Stimulated activated CD8-positive, alpha-beta memory T cell treated with anti-CD3 and anti-CD28 coated beads, Interleukin-7, amount 100 ng/mL, for 48 hours (primary cell): ENCODE measurements at places on chromosomes 1 and 21.

- no peak for DNase-seq
Measured at GRCh38 chr1:30735668-30736498, 12.5 kb upstream of the MATN1 start.

DNA sequence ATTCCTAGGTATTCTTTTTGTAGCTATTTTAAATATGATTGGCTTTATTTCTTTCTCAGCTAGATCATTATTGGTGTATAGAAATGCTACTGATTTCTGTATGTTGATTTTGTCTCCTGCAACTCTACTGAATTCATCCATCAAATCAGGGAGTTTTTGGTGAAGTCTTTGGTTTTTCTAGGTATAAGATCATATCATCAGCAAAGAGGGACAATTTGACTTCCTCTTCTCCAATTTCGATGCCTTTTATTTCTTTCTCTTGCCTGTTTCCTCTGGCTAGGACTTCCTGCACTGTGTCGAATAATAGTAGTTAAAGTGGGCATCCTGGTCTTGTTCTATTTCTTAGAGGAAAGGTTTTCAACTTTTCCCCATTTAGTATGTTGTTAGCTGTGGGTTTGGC lies 27.5 kb upstream of the PRKACB start:
- DNase-seq = no peak

- no peak for DNase-seq
Measured at GRCh38 chr1:111422546-111423391, 4.8 kb downstream of the OVGP1 start.

- DNase-seq = no peak
Measured at GRCh38 chr1:158017800-158018595, 24.6 kb downstream of the KIRREL1 start.

- DNase-seq = no peak
Measured at GRCh38 chr1:34280509-34280908, 103.8 kb downstream of the C1orf94 start.

DNA sequence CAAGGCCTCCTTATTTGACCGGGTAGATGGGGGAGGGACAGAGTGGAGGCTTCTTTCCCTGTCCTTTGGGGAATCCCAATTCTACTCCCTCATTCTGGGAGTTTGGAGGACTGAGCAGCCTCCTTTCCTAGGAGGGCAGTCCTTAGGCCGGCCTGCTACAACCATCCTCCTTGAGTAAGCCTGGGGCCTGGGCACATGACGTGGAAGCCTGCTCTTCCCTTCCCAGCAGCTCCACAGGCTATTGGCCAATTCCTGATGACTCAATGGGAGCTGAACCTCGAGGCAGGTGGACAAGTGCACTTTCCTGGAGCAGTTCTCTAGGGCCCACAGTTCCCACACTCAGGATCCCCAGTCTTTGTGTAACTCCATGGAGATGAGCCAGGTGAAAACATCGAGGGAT lies 3.1 kb downstream of the KCNA10 start:
- no peak for DNase-seq

DNA sequence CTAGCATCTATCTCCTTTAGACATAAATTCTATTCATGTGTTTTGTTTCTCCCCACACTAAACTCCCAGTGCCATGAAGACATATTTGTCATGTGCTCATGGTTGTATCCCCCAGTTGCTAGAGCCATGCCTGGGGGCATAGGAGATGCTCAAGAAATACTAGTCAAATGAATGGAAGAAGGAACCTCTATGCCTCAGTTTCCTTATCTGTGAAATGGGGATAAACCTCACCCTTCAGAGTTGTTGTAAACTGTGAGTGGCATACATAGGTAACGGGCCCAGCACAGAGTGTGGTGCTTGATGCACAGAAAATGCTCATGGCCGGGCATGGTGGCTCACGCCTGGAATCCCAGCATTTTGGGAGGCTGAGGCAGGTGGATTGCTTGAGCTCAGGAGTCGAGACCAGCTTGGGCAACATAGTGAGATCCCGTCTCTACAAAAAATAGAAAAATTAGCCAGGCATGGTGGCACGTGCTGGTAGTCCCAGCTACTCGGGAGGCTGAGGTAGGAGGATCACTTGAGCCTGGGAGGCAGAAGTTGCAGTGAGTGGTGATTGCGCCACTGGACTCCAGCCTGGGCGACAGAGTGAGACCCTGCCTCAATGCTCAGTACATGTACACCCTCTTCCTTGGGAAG lies 8.7 kb downstream of the LDLRAD2 start:
- DNase-seq = no peak

GRCh38 chr1:41618066-41618825 lies 133.8 kb upstream of the EDN2 start:
- no peak for DNase-seq

DNA sequence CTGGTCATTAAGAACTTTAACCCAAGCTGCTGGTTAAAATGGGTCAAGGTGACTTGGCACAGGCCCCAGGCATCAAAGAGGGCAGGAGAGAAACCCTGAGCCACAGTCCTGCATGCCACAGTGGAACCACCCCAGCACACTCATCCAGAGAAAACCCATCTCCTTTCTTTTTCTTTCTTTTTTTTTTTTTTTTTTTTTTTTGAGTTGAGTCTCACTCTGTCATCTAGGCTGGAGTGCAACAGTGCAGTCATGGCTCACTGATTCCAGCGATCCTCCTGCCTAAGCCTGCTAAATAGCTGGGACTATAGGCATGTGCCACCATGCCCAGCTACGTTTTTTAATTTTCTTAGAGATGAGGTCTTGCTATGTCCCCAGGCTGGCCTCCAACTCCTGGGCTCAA lies 109.2 kb upstream of the RAB4A start:
- no peak for DNase-seq

GRCh38 chr1:177964336-177964735 lies 5.5 kb downstream of the SEC16B start:
- no peak for DNase-seq

GRCh38 chr1:2236695-2237677 lies 8.9 kb downstream of the SKI start:
- DNase-seq = no peak

DNA sequence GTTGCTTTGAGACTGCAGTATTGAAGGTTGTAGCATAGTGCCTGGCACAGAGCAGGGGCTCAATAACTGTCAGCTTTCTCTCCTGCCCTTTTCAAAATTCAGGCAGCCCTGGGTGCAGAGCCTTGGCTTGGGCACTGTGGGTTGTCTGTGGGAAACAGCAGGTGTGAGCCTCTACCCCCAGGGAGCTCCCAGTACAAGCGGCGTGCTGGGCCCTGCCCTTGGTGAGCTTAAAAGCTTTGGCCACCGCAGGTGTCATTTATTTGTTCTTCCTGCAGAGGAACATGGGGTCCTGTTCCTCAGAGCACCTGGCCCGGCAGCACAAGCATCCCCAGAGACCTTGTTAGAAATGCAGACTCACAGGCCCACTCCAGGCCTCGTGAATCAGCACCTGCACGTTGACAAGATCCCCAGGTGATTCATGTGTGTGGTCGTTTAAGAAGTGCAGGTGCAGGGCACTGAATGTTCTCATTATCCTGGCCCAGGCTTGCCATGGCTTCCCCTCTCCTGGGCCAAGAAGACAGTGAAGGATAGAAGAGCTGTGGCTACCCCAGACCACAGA lies 29.9 kb upstream of the IGSF21 start:
- no peak for DNase-seq

DNA sequence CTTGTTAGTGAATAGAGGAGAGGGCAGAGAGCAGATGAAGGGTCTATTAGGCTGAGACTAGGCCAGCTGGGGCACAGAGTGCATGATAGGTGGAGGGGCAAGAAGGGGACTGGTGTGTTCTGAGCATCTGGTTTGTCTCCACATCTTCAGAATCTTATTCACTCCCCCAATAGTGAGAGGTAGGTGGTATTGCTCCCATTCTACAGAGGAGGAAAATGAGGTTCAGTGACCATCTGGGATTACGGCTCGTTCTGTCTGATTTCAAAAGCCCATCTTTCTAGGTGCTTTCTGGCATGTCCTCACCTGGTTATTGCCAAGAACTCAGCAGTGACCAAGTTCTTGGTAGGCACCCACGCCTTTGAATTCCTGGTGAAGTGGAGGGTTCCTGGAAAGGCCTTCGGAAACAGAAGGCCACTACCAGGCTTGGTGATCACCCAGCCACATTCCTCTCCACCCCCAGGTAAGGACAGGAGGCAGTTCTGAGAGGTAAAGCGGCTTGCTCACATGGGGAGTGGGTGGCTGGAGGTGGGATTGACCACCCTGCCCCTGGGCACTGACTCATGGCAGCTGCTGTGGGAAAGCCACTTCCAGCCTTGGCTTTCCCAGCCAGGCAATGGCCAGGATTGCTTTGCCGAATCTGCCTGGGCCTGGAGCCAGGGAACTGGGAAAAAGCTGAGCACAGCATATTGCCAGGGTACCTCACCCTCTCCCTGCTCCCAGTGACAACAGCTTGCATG lies 18.8 kb upstream of the CITED4 start:
- no peak for DNase-seq

DNA sequence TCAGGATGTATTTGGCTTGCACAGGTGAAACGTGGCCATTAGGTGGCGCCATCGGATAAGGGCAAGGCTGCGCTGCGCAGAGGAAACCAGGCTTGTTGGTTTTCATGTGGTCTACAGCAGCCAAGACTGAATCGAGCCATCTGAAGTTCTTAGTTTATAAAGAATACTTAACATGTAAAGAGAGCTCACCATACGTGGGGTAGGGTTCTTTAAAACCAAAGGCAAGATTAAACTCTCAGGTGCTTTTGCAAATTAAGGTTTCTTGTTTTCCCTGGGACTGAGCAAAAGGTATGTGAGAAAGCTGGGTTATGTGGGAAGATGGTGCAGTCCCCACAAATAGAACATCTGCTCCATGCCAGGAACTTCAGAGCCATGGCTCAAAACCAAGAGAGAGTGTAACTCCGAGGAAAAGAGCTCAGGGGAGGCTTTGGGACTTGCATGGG lies 9.3 kb downstream of the MASP2 start:
- DNase-seq = peak; percentile 69

DNA sequence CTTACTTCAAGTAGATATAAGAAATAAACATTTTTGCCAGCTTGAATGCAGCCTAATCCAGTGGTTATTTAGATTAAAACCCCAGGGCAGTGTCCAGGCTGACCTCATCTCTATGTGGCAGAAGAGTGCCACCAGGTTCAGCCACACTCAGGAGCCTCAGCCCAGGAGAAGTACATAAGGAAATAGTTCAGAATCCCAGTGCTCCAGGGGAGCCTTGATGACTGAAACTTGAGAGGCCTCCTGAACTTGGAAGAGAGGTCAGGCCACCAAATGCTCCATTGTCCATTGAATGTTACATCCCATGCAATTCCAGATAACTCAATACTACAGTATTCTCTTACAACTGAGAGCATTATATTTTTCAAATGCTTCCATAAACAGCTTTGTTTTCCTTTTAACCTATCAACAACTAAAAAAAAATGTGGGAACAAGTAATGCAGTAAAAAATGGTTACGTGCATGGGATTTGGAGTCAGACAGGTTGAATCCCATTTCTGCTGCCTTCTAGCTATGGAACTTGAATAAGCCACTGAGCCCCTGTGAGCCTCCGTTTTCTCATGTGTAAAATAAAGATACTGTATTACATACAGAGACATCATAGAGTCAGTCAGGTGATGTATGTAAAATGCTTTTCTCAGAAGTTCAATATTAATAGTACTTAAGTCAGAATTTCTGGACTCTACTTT lies 248.0 kb downstream of the PLPP3 start:
- no peak for DNase-seq

- DNase-seq = no peak
Measured at GRCh38 chr21:24514081-24514733, 1093.1 kb downstream of the MRPL39 start.

- DNase-seq = no peak
Measured at GRCh38 chr1:21518774-21519455, 9.7 kb downstream of the ALPL start.

DNA sequence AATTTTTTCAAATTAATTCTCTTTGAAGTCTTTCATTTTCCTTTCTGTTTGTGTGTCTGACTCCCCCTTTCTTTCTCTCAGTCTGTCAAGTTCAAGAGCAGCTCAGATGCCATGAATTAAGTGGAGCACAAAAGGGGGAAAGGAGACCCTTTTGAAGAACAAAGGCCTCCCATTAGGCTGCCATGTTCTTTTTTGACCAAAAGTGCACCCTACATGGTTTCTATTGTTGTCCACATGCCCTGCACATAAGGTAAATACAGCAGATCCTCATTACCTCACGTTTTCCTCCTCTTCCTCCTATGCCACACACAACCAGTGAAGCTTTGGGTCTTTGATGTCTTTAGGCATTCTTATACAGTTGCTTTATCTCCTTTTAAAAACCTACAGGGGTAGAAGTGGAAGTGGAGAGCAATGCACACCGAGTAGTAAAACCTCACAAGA lies 47.7 kb downstream of the POU2F1 start:
- no peak for DNase-seq

DNA sequence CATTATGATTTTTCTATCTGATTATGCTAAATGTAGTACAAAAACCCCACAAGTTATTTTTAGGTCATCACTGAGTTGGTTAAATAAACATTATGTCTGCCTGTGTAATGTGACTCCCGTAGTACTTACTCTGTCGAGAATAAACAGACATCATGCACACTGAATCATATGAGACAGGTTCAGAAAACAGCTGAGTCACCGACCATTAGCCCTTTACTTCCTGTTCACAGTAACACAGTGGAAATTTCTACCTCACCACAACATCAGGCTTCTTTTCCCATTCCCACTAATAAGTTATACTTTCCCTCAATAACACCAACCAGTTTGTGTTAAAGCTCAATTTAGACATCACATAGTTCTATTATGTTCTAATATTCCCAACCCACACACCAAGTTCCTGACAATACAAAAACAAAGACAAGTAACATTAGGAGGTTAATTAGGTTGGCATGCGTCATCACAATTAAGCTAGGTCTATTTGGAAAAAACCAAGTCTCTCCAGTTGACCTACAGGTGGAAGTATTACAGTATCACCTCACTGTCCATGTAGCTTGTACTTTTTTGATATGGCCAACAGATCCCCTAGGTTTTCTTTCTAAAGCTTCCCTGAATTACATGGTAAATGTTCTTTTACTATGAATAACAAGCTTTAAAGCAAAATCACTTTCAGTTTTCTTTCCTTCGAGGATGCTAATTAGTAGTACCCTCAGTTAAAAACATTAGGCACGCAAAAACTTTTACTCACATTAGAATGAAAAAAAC lies 154.2 kb downstream of the EIF4G3 start:
- peak; percentile 16 for DNase-seq

- DNase-seq = no peak
Measured at GRCh38 chr1:181341026-181341632, 142.2 kb upstream of the CACNA1E start.
